ENCODE measurements at places on chromosomes 12 and 14.

- DNase-seq = no peak
These were observed 39.9 kb downstream of the DNAI7 start for GRCh38 chr12:25155022-25155576.

- no peak for DNase-seq
These were observed 250.1 kb upstream of the PWP1 start for GRCh38 chr12:107435520-107435919.

DNA sequence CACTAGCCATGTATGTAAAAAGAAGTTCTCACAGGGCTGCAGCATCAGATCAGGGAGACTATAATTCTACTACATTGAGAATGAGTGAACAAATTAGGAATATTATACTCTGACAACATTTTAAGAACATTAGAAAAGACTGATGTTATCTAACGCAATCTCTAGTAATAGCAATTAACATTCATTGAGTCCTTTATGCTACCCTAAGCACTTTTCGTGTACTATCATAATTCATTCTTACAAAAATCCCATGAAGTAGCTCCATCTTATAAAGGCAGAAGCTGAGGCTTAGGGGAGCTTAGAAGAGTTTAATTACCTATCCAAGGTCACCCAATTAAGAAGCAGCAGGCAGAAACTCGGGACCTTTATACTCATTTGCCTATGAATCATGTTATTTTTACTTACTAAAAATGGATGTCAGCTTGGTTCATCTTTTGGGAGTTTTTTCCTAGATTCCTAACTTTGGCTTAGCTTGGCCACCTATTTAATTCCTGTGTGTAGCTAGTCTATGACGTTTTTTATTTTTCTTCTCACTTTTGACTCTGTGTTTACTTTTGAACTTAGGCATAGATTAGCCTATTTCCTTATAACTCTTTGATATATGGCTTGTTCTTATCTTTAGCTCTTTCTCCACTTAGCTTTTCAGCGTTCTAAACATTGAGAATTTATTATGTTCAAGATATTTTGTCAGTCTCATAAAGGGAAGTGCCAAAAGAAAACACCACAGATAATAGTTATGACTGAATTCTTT lies 333.5 kb upstream of the DCN start:
- no peak for DNase-seq

GRCh38 chr12:131223791-131224225 lies 270.1 kb downstream of the ADGRD1 start:
- no peak for DNase-seq

- no peak for DNase-seq
These were observed 47.0 kb upstream of the LGR5 start for GRCh38 chr12:71392521-71393145.

DNA sequence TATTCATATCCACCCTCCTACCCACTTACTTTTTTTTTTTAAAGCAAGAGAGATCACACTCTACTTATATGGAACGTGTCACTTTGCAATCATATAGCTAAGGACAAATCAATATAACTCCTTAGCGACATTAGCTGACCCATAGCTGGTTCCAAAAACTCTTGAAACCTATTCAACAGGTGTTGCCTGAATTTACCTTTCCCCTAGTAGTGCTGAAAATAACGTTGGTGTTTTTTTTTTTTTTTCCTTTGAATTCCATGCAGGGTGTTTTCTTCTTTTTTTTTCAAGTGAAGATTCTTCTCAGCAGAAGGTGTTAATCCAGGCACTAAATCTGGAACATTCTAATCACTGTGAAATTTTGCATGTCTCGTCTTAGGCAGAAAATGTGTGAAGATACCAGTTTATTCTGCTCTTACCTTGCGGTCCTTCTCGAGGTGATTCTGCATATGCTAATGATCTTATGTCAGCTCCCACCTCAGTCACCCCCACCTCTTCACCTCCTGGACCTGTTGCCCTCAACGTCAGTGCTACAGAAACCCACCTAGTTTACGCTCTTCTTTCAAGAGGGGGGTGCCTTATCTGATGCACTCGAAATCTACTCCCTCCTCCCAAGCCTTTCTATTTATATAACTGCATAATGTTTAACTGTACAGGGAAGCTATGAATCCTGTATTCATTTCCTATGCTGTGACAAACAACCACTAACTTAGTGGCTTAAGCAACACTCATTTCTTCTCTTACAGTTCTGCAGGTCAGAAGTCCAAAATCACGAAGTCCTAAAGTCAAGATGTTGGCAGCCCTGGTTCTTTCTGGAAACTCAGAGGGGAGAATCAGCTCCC lies 7.1 kb upstream of the VPS37B start:
- DNase-seq = no peak

DNA sequence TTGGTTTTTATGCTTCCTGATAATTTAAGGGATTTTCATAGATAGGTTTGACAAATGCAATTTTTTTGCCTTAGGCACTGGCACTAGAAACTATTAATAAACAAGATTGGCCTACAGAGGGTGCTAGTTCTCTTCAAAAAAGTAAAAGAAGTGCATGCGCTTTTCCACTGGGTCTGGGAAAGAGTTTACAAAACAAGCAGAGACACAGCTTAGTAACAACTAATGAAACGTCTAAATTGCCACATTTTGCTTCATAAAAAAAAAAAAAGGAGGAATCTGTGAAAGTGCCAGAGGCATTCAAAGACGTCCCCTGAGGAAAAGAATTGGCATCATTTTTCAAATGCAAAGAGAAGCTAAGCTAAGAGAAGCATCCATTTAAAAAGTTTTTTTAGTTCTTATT lies 58.3 kb upstream of the EEA1 start:
- DNase-seq = no peak

DNA sequence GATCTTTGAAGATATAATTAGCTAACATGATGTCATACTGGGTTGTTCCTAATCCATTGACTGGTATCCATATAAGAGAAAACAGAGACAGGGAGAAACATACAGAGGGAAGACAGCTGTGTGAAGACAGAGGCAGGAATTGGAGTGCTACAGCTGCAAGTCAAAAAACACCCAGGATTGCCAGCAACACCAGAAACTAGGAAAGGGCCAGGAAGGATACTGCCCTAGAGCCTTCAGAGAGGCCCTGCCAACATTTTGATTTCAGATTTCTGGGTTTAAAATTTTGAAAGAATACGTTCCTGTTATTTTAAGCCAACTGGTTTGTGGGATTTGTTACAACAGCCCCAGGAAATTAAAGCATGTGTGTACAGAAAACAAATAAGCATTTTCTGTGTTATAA lies 473.7 kb upstream of the FLRT2 start:
- DNase-seq = no peak
